Activated CD8-positive, alpha-beta T cell treated with anti-CD3 and anti-CD28 coated beads for 36 hours (primary cell): ENCODE measurements at places on chromosomes 13 and 19. TPM values are rescaled to one million over a fixed set of nuclear protein-coding genes. Genes with fewer than 3 reads are reported as not detected.

- DNase-seq = no peak
These were observed 10.7 kb upstream of the FPR3 start for GRCh38 chr19:51784109-51784785.

DNA sequence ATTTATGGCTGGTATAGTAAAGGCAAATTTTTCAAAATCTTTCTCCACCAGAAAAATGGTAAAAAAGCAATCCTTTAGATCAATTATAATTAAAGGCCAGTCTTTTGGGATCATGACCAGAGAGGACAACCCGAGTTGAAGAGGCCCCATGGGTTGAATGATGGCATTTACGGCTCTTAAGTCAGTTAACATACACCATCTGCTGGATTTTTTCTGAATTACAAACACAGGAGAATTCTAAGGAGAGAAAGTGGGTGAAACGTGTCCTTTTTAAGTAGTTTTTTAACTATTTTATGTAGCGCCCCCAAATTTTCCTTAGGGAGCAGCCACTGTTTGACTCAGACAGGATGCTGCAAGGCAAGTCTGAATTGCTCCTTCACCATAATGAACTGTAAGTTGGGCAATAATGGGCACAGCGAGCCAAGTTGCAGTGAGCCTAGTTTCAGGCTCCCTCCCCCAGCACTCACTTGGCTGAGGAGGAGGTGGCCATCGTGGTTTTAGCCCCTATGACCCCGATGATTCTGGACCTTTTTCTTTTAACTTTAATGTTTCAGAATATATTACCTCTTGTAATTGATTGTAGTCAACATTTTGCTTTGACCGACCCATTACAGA is 13.6 kb upstream of the ZNF611 start:
- DNase-seq = peak; percentile 14

DNA sequence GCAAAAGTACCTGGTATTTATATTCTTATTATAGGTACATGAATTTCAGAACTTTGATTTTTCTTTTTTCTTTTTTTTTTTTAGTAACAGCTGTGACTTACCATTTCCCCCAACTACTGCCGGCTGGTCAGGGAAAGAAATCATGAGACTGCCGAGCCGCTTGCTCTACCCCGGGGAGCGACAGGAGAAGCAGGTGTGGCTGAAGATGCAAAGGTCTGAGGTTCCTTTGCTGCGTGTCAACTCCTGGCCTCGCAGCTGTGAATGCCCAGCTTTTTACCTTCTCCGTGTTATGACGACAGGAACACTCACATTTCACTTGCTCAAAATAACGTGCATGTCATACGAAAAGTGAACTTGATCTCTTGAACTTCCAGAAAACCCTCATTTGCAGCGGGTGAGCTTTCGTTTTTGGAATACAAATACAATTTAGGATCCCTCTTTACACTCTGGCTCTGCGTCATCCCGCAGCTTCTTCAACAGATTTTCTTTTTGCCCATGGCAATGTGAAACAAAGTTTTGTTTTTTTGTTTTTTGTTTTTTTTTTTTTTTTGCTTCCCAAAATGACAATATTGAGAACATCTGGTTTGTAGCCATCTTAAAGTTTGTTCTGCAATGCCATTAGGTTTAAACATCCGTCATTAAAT is 117.9 kb downstream of the EFNB2 start:
- no peak for DNase-seq

GRCh38 chr13:45105895-45106294 is 14.4 kb upstream of the GTF2F2 start:
- DNase-seq = no peak

- no peak for DNase-seq
These were observed 9.3 kb downstream of the ZNF611 start for GRCh38 chr19:52725528-52725961.

DNA sequence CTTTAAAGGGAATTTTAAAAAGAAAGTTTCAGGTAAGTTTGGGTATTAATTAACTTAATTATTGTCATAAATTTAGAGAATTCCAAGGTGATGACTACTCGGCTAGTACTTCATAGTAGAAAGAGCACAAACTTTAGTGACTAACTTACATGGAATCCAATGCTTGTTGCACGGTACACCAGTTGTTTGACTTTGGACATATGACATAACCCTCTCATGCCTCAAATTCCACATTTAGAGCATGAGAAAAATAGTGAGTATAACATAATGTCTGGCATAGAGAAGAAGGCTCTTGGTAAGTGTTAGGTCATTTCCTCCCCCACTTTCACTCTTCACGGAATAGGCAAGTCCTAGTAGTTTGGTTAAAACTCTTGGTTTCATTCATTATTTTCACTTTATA is 1249.4 kb upstream of the SLC10A2 start:
- DNase-seq = no peak

DNA sequence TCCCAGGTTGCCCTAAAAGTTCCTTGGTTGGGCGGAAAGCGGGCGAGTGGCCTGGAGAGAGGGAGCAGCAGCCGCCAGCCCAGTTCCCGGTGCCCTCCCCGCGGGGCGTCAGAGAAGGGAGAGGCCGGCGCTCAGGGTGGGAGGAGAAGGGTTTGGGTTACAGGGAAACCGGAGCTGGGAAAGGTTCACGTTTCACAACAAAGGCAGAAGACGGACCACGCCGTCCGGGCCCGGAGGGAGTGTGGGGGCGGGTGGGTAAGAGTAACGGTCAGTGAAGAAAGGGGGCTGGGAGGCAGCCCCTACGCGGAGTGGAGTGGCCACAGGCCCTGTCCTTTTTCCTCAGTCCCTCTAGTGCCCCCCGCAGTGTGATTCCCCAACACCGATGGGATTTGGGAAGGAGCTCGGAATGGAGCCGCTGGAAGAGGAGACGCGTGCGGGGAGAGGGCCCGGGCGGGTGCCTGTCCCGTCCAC is 1.6 kb downstream of the SIX5 start:
- DNase-seq = no peak

- DNase-seq = no peak
These were observed 184.4 kb downstream of the NALCN start for GRCh38 chr13:101231751-101232428.

DNA sequence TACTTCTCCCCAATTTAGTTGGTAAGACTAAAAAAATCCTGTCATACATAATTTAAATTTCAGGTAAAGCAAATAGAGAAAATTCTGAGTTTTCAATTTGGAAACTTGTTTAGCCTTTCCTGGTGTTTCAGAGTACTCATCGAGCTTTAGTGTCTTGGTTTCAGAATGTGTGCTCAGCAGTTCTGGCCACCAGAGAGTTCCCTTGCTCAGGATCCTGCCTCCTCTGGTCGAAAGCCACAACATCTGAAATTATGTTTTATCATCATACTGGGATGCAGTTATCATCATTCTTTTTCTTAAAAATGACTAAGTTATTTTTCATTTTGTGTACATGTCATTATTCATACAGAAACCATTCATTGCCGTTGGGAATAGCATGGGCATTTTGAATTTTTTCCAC is 263.2 kb upstream of the SPRY2 start:
- DNase-seq = no peak

GRCh38 chr13:84902243-84902642 is 897.0 kb downstream of the SLITRK6 start:
- no peak for DNase-seq

GRCh38 chr19:41699968-41700323 is 8.5 kb upstream of the CEACAM5 start:
- DNase-seq = no peak

DNA sequence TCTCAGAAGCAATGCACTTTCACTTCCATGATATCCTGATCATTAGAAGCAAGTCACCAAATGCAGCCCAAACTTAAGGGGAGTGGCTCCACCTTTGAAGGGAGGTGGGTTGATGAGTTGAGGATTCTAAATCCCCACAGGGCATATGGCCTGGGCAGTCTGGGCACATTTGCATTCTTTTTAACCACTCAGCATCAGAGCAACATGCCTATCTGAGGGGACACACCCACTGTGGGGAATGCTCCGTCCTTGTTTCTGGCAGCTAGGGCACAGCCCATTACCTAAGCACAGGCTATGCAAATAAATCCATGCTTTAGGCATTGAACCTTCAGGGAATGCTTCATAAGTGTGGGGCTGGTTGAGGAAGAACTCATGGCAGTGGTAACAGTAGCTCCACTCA is 12.3 kb upstream of the SACS start:
- DNase-seq = no peak

GRCh38 chr13:27170221-27170515 is 1.4 kb downstream of the USP12 start:
- no peak for DNase-seq

- no peak for DNase-seq
These were observed 7.5 kb downstream of the RPL21 start for GRCh38 chr13:27258637-27259386.

DNA sequence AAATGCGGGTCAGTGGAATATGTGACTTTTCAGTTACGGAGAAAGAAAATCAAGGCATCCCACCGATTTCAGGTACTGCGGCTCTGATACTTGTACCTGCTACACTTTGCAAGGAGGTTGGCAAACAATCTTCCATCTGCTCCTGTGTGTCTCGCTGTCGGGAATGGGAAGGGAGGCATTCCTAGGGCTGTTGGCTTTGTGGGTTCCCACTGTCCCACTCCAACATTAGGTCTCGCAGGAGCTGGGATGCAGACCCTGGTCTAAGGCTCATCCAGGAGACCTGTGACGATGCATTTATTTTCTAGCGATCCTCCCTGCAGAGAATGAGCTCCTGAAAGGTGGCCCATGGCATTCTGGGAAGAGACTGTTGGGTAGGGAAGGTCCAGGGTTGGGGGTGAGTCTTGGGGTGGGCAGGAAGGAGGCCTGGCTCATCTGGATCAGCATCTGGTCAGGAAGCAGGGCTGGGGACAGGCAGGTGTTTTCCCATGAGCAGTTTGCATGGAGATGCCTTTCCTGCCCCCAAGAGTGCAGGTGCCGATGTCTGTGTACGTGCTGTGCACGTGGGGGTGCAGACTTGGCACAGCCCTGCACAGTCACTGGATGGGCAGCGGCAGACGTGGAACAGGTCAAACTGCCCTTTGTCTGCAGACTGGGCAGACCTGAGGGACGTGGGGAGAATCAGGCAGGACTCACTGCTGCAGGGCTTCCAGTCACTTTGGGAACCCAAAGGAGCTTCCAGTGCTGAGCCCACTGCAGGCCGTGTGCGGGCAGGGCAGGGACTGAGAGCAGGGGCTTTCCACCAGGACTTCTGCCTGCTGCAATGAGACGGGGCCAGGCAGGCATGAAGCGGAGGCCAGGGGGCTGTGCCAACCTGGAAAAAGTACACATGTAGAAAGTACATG is 152.4 kb downstream of the TEX29 start:
- no peak for DNase-seq

DNA sequence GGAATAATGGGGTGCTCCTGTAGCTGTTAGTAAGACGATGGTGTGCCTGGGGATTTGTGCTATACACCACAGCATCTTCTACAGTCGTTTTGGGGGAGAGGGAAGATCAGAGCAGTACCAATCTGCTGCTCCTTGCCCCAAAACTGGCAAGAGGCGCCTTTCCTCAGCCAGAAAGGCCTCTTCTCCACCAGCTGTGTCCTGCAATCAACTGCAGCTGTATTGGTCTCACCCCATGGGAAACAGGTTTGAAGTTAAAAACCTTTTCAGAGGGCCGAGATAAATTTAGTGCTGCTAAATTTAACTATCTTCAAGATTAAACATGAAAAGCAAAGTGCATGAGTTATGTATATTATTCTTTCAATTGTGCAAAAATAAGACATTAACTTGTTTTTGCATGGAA is 1.2 kb upstream of the RNASEH2B start:
- no peak for DNase-seq

DNA sequence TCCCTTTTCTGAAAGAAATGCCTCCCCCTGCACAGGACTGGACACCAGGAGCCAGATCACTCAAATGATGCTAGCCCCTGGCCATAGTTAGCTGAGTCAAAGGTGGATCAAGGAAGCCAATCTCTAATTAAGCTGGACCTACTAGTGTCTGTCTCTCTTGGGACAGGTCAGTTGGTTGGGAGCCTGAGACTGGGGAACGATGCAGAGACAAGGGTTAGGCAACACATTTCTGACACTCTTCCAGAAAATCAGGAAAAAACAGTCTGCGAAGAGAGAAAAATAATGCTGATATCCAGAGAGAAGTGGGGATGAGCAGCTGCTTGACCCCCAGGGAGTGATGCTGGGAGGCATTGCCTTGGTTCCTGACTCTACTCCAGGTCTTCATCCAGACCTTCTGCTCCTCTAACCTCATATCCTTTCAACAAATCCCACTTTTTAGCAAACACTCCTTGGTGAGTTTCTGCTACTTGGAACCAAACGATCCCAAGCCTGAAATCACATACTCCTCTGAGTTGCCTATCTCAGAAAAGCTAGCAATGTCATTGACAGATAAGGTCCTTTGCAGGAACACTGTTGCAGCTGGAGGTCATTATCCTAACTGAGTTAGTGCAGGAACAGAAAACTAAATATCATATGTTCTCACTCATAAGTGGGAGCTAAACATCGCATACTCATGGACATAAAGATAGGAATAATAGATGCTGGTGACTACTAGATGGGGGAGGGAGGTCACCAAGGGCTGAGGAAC is 369.7 kb downstream of the COG6 start:
- no peak for DNase-seq

DNA sequence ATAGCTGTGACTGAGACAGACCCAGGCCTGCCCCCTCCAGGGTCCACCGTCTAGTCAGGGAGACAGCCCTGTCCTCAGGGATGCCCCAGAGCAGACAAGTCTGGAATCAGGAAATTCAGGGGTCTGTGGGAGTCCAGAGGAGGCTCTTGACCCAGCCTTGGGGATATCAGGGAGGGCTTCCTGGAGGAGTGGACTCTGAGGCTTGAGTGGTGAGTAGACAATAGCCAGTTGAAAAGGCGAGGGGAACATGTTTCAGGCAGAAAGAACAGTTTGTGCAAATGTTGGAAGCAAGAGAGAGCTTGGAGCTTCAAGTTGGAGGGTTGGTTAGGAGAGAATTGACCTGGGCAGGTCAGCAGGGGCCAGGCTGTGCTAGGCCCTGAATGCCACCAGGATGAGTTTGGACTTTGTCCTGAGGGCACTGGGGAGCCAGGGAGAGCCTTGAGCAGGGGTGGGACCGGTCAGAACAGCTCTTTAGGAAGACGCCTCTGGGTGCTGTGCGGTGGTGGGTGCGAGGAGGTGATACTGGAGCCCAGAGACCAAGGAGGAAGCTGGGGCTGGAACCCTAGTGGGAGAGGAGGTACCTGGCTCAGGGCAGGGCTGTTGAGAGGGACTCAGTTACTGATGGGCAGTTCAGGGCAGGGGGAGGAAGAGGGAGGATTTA is 2.7 kb downstream of the CCDC9 start:
- no peak for DNase-seq

GRCh38 chr19:56477429-56478338 is 539 bp upstream of the ZNF667 start:
- DNase-seq = peak; percentile 82

GRCh38 chr13:31049833-31050232 is 111.9 kb downstream of the HSPH1 start:
- DNase-seq = no peak

ZFP82 gene
- 7.9 TPM for total RNA-seq

ZNF534 gene
- total RNA-seq = not detected

MVB12A gene
- 28.1 TPM for total RNA-seq

ZNF888 gene
- total RNA-seq = 4.8 TPM

CEACAM21 gene
- total RNA-seq = 17.7 TPM

NCR1 gene
- total RNA-seq = 0.68 TPM

FCHO1 gene
- 36.9 TPM for total RNA-seq
